Stimulated activated CD8-positive, alpha-beta memory T cell treated with anti-CD3 and anti-CD28 coated beads, Interleukin-7, amount 100 ng/mL, for 4 hours (primary cell): ENCODE measurements at places on chromosomes 11 and 22.
A peak's percentile ranks its signal among the peaks of the same experiment; 100 is the strongest.

- DNase-seq = no peak
Measured at GRCh38 chr22:43066844-43067385, 22.3 kb downstream of the TTLL1 start.

DNA sequence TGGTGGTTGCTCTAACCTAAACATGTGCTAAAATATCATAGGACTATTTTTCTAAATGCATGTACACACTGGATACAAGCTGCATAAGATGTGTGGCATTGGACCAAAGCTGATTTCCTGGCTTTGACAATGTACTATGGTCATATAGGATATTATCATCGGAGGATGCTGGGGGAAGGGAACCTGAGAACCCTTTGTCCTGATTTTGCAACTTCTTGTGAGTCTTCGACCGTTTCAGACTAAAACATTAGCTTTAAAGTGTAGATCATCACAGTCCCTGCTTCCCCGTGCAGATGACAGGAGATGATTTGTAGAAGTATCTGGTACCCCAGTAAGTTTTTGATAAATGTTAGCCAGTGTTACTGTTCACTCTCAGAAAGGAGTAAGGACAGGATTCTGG lies 554.7 kb downstream of the MIAT start:
- DNase-seq = no peak

- DNase-seq = no peak
Measured at GRCh38 chr11:11211888-11212287, 141.2 kb downstream of the CSNK2A3 start.

DNA sequence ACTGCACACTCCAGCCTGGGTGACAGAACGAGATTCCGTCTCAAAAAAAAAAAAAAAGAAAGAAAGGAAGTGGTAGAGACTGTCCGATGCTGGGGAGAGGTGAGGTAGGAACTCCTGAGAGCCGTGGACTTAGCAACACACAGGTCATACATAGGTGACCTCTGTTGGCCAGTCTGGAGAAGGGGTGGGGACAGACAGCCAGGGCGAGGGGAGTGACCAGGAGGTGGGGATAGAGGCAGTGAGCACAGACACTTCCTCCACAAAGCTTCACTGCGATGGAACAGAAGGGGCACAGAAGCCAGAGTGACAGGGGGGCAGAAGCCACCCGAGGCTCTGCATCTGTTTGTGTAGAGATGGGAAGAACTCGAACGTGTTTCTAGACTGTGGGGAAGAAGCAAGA lies 47.1 kb downstream of the MYH9 start:
- DNase-seq = no peak

DNA sequence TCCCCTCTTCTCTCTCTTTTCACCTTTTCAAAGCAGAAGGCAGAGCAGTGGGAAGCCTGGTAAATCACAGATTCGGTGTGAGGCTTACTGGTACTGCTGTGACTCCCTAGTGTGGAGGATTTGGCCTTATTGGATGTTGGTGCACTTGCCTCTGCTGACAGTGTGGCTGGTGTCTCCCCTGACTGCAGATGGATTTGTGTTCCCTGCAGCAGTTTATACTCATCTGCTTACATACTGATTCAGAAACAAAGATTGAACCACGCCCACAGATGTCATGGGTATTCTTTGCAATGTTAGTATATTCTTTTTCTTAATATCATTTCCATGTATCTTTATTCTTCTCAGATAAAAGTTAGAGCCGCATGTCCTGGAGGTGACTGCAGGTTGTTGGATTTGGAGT lies 26.8 kb upstream of the GRIK4 start:
- DNase-seq = no peak

DNA sequence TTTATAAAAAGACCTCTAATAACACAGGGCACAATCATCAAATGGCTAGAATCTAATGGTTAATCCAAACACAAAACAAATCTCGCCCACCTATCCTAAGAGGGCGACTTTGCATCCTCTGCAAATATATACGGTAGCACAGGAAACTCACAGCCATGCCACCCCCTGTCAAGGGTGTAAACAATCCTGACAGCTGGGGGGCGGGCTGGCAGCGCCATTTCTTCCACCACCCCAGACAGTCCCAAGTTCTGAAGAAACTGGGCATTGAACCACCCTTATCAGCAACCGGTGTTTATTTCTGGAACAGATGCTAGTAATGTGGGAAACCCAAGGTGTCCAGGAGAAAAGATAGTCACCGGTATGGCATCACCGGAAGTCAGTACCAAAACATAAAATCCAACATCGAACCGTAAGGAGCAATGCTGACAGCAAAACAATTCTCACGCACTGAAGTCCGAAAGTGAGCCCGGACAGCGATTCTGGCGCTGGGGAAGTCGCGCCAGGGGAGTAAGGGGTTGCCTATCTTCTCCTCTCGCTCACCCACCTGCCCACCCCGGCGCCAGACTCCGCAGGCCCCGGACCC lies 825 bp downstream of the FBXO3 start:
- DNase-seq = no peak

DNA sequence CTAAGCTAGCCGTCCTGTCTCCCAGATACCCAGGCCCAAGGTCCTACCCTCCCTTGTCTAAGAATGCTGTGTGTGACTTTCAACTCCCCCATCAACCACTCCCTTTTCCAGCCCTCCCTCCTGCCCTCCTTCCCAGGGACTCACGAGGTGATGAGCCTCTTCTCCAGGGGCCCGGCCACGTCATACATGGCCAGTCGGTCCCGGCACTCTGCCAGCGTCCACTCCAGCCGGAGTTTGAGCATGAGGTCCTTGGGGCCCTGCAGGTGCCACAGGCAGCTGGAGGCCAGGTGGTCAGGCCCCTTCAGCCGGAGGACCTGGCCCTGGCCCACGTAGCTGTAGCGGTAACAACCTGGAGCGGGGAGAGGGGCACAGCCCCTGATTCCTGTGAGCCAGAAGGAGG lies 20.1 kb downstream of the TMPRSS6 start:
- no peak for DNase-seq

DNA sequence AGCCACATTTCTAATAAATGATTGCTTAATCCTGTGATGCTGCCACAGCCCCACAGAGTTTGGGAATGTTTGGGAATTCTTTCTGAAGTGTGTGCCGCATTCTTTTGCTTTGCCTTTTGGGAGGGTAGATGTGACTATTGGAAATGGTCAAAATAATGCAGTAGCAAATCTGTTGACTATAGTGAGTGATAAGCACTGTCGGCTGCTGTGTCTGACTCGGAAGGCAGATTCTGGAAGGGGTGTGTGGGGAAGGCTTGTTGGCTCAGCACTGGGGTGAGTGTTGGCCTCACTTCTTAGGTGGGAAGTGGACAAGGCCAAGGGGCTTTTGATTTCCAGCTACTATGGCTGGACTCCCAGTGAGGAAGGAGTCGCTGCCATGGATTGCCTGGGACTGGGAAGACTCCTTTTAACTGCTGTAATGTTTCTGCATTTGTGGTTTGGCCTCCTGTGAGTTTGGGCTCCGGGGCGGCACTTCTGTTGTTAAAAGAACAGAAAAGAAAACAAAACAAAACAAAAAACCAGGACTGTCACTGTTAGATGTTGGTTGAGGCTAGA lies 20.1 kb downstream of the ZBTB16 start:
- DNase-seq = no peak

- no peak for DNase-seq
Measured at GRCh38 chr22:41910050-41911000, 4.5 kb downstream of the SHISA8 start.

GRCh38 chr11:117187428-117187798 lies 8.9 kb downstream of the SIDT2 start:
- no peak for DNase-seq

GRCh38 chr11:45298718-45299117 lies 12.6 kb upstream of the SYT13 start:
- DNase-seq = no peak

- no peak for DNase-seq
Measured at GRCh38 chr11:62400760-62401159, 18.1 kb upstream of the SCGB1A1 start.

- no peak for DNase-seq
Measured at GRCh38 chr11:20611892-20612291, 12.5 kb downstream of the SLC6A5 start.

GRCh38 chr11:34478845-34479663 lies 34.5 kb downstream of the ELF5 start:
- no peak for DNase-seq

DNA sequence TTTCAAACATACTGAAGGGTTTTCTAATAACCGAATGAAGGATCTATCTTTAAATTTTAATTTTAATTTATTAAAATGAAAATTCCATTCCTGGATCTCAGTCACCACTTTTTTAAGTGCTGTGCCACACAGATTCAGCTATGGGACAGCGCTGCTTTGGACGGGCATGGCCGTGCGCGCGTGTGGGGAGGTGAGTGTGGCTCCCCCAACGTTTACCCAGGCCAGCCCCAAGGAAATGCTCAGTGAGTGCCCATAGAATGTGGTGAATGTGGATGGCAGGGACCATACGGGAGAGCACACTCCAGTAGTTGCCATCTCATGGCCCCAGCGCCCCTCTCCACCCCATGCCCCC lies 88.0 kb upstream of the KCNQ1OT1 start:
- no peak for DNase-seq

GRCh38 chr11:11178671-11179638 lies 174.1 kb downstream of the CSNK2A3 start:
- no peak for DNase-seq

DNA sequence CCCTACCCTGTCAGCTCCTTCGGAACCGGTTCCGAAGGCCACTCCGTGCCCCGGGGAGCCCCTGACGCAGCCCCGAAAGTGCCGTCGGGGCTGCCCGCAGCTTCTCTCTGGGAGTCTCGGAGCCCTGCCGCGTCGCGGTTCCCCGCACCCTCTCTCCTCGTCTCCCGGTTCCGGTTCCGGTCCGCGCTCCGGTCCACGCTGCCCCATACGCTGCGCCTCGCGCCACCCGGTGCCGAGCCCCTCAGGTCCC lies 618 bp downstream of the MTA2 start:
- DNase-seq = peak; percentile 43

GRCh38 chr11:103737747-103738146 lies 298.7 kb upstream of the DDI1 start:
- DNase-seq = no peak

DNA sequence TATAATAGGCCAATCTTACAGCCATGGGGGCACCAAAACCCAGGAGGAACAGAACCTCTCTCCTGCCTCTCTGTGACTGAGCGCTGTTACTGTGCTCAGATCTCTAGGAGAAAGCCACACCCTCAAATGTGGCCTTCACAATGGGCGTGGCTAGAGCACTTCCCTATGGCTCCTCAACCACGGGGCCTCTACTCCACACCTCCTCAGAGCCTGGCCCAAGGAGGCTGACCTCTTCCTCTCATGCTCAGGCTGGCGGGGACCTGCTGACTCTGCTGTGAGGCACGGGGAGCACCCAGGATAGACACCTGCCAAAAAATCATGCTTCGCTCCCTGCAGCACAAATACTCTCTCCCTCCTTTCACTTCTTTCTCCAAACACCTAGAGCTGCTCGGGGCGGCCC lies 41.0 kb downstream of the C11orf58 start:
- DNase-seq = no peak

DNA sequence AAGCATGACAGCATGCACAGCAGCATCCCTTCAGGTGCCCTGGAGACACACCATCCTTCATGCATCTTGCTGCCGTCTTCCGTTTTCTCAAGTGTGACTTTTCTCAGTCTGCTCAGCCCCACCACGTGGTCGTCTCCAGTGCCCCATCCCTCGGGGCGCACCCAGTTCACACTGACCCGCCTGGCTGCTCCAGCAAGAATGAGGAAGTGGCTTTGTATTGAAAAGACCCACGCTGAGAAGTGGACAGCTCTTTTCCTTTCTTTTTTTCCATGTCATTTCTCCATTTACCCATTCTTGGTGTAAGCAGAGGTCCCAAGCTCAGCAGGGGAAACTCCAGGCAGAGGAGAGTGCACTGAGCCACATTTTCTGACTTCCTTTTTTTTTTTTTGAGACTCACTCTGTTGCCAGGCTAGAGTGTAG lies 14.5 kb downstream of the SERPINH1 start:
- no peak for DNase-seq

- peak; percentile 22 for DNase-seq
Measured at GRCh38 chr11:9250139-9250582, 15.0 kb downstream of the DENND5A start.

GRCh38 chr11:69460540-69461257 lies 20.8 kb upstream of the LINC01488 start:
- no peak for DNase-seq

- DNase-seq = no peak
Measured at GRCh38 chr11:78607696-78608095, 33.0 kb upstream of the NARS2 start.

GRCh38 chr11:45392591-45393091 lies 106.5 kb upstream of the SYT13 start:
- DNase-seq = no peak

GRCh38 chr22:45212306-45212709 lies 28.4 kb downstream of the KIAA0930 start:
- no peak for DNase-seq

DNA sequence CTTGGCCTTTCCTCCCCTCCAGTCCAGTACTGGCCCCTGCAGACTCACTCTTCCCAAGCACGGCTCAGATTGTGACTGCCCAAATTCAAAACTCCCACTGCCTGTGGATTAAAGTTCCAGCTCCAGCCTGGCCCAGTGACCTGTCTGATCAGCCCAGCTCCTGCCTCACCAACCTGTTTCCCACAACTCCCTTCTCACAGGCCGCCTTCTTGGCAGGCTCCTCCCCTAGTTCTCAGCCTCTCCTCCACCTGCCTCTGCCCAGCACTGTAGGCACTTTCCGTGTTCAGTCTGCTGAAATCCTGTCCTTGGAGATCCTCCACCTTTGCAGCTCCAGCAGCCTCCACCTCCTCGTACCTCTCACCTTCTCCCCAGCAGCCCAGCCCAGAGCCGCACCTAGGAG lies 68.6 kb downstream of the MICAL2 start:
- DNase-seq = no peak

DNA sequence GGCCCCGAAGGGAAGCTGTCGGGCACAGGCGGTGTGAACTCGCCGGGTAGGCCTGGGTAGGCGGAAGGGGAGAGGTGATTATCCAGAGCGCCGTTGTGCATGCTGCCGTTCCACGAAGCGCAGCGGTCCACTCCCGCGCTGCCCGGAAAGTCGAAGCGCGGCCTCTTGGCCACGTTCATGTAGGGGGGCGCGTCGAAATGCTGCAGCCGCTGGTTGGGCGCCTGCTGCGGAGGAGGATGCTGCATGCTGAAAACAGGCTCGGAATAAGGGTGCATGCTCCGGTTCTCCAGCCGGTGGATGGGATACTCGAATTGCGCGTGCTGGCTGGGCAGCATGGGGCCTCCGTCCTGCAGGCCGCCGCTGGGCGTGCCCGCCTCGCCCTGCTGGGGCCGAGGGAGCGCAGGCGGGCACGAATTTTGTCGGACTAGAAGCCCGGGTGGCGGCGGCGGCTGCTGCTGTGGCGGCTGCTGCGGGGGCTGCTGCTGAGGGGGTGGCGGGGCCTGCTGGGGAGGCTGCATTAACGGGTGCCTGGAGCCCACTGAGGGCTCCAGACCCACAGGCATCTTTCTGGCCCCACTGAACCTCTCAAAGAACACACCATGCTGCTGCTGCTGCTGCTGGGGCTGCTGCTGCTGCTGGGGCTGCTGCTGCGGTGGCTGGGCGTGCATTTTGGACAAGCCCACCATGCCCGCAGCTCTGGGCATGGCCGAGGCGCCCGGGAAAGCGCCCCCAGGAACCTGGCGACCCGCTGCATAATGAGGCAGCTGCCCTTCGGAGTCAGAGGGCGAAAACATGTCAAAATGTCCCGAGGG lies 2.3 kb downstream of the MN1 start:
- no peak for DNase-seq
